ENCODE measurements at places on chromosomes 11 and 22.

- H3K36me3 ChIP-seq: no peaks in the 10 kb centered on the region
- no peaks in the 10 kb centered on the region for H3K27me3 ChIP-seq
- H3K4me3 ChIP-seq: peak overlapping the region; percentile 100
Measured at GRCh38 chr11:119206511-119207414, 624 bp downstream of the CBL start.

- H3K27me3 ChIP-seq: no peaks in the 10 kb centered on the region
- H3K4me1 ChIP-seq: no peaks in the 10 kb centered on the region
- DNase-seq: no peak
- H3K36me3 ChIP-seq: no peaks in the 10 kb centered on the region
- H3K27ac ChIP-seq: no peak overlapping the region
Measured at GRCh38 chr22:17479135-17479534, 84.2 kb upstream of the SLC25A18 start.

DNA sequence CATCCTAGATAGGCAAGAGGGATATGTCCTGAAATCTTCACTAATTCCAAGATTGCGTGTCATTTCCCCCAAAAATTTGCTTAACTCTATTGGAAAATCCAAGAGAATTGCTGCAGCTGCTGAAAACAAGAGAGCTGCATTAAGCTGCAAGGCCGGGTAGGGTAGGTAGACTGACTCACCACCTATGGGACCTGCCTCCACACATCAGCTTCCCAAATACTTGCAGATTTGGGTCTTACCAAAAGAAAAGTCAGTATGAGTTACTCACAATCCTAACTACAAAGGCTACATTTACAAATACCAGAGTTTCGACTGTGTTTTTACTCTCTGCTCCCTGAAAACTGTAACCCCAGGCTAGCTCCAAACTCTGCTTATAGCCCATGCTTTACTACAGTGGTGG lies 142.5 kb upstream of the TEAD1 start:
- no peak overlapping the region for H3K4me3 ChIP-seq
- H3K27me3 ChIP-seq: no peaks in the 10 kb centered on the region
- peaks cover 11% of the 10 kb centered on the region for H3K36me3 ChIP-seq
- no peak for DNase-seq

- H3K27me3 ChIP-seq: no peaks in the 10 kb centered on the region
- no peak overlapping the region for H3K27ac ChIP-seq
- no peak for DNase-seq
- no peaks in the 10 kb centered on the region for H3K4me1 ChIP-seq
- H3K4me3 ChIP-seq: no peak overlapping the region
Measured at GRCh38 chr11:8056810-8057463, 24.1 kb upstream of the TUB start.

DNA sequence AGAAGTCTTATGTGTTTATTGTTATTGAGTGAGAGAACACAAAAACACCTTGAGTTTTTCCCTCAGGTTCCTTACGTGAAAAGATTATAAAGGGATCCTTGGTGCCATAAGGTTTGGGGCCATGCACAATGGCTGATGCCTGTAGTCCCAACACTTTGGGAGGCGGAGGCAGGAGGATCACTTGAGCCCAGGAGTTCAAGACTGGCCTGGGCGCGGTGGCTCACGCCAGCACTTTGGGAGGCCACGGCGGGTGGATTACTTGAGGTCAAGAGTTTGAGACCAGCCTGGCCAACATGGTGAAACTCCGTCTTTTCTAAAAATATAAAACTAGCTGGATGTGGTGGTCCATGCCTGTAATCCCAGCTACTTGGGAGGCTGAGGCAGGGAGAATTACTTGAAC lies 5.4 kb downstream of the SMDT1 start:
- H3K4me3 ChIP-seq: no peak overlapping the region
- no peak for DNase-seq
- peaks cover 28% of the 10 kb centered on the region for H3K4me1 ChIP-seq
- H3K36me3 ChIP-seq: peaks cover 37% of the 10 kb centered on the region

DNA sequence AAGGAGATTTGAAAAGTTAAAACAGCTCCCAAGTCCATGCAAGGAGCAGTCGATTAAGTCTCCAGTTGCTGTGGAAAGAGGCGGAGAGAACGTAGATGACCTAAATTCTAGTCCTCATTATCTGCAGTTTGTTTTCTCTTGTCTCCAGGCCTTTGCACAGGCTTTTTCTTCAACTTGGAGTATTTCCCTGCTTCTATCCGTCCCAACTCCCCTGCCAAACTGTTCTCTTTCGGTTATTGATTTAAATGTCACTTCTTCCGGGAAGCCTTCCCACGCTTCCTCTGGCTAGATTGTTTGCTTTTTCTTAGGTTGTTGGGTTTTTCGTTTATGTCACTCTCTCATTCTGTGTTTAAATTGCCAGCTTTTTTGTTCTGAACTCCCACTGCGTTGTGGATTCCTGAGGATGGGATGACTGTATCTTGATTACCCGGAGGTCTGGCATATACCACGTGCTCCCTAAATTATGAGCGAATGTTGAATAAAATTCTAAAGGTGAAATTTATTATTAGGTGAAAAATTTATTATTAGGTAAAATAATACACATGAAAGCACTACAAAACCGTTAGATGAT lies 463 bp downstream of the TMEM126B start:
- H3K4me1 ChIP-seq: peaks cover 12% of the 10 kb centered on the region
- H3K36me3 ChIP-seq: no peaks in the 10 kb centered on the region
- H3K27ac ChIP-seq: peak overlapping the region; percentile 73
- DNase-seq: no peak
- peak overlapping the region; percentile 97 for H3K4me3 ChIP-seq

- H3K4me1 ChIP-seq: no peaks in the 10 kb centered on the region
- no peaks in the 10 kb centered on the region for H3K27me3 ChIP-seq
Measured at GRCh38 chr11:2769409-2770095, 69.8 kb upstream of the KCNQ1OT1 start.

Data from thoracic aorta (tissue), 2 donors.